Aortic smooth muscle cell (primary cell): ENCODE measurements at places on chromosomes 13 and 19. TPM values are rescaled to one million over a fixed set of nuclear protein-coding genes. Genes with fewer than 3 reads are reported as not detected.

The SETDB2 gene
- total RNA-seq = 6.7 and 9.5 TPM in 2 replicates

The SHD gene
- total RNA-seq = not detected in 2 replicates

The NDUFA11 gene
- total RNA-seq = 216 and 293 TPM in 2 replicates

The ALDH16A1 gene
- 27.2 and 40.8 TPM in 2 replicates for total RNA-seq
